Cortex of kidney (tissue), 1 donor: ENCODE measurements at places on chromosomes 7 and 10.

- DNase-seq, result no peak
Observed at GRCh38 chr10:49596493-49596809, 13.7 kb upstream of the SLC18A3 start.

DNA sequence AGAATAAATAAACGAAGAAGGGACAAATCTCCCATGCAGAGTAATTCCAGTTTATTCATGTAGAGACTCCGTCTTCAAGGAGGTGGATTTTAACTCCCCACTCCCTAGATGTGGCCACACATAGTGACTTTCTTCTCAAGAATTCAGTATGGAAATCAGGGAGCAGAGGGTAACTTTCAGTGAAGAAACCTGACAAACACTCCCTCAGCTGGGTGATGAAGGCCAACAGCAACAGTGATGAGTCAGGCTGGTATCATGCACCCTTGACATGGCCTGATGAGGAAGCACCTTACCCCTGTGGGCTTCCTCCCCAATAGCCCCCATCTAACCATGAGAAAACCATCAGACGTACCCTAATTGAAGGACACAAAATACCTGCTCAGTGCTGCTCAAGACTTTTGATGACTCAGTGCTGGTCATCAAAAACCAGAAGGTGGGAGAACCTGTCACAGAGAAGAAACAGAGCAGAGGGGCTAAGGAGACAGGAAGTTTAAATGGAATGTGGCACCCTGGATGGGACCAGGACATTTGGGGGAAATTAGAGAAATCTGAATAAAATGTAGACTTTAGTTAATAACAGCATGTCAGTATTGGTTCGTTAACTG is 50.6 kb downstream of the ADAMTS14 start:
- DNase-seq, result no peak

DNA sequence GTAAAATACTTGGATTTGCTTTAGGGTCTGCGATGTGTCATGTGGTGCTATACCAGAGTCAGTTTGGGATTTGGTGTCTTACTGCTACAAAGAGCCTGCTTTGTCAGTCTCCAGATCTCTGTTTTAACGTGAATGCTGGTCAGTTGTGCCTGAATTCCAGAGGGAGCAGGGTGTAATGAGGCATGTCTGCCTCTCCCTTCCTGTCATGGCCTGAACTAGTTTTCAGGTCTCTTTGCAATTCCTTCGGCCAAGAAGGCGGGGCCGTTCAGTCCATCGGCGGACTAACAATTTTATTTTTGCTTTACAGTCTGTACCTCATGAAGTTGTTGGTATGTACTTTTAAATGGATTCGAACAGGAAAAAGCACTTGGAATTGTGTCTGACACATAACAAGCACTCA is 465.1 kb upstream of the ADARB2 start:
- DNase-seq, result no peak

- DNase-seq, result no peak
Observed at GRCh38 chr10:9621216-9621615, 1396.5 kb upstream of the CELF2 start.

DNA sequence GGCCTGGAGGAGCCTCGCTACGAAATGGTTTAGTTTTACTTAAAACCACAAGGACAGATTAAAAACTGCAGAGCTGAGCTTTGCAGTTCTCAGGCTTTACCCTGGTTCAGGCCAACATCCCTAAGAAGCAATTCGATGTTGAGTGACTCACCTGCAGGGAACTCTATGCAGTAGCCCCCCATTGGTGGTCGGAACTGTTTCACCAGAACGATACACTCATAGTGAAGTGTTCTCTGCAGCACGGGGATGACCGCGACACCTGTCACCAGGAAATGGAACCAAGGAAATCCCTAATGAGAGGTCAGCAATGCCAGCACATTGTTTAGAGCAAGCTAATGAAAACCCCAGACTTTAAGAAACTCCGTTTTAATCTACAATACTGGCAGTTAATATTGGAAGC is 18.0 kb downstream of the NUDT5 start:
- DNase-seq, result no peak

DNA sequence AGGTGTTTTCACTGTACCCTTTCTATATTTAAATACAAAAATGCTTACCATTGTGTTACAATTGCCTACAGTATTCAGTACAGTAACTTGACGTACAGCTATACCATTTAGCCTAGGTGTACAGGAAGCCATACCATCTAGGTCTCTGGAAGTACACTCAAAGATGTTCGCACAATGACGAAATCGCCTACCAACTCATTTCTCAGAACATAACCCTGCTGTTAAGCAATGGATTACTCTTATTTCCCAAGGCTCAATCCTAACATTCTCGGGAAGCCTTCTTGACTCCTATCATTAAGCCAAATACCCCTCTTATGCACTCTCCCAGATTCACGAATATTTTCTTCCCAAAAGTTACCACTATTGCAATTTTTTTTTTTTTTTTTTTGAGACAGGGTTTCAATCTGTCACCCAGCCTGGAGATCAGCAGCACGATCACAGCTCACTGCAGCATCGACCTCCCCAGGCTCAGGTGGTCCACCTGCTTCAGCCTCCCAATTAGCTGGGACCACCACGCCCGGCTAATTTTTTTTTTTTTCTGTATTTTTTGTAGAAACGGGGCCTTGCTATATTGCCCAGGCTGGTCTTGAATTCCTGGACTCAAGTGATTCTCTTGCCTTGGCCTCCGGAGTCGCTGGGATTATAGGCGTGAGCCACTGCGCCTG is 1.5 kb downstream of the CWF19L1 start:
- DNase-seq, result no peak

DNA sequence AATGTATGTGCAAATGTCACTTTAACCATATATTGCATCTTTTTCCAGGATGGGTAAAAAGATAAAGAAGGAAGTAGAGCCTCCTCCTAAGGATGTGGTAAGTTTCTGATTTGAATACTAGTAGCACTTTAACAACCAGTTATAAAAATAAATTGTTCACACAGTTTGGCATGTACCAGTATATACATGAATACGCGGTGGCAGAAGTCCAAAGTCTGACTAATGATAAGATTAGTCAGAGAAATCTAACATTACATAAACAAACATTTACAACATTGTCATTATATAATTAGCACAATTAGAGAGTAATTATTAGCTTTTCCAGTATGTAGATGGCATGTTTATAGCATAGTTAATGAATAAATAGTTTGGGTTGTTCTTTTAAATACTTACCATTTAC is 4.1 kb downstream of the ARMC3 start:
- no peak for DNase-seq

GRCh38 chr10:9302140-9302746 is 1247.8 kb downstream of the GATA3 start:
- DNase-seq, result no peak
